Bladder microvascular endothelial cell (primary cell): ENCODE measurements at places on chromosomes 3 and 15. TPM values are rescaled to one million over a fixed set of nuclear protein-coding genes. Genes with fewer than 3 reads are reported as not detected.

The LYZL4 gene
- not detected in 2 replicates for total RNA-seq

The GOLGA8S gene
- under 0.01 TPM in 1 of 2 replicates, not detected in the other for total RNA-seq

The LRRIQ4 gene
- total RNA-seq: not detected in 2 replicates

The SPATA16 gene
- total RNA-seq: not detected in 2 replicates

The ROPN1 gene
- total RNA-seq: not detected in 2 replicates
